ENCODE measurements at places on chromosomes 3 and 15. TPM values are rescaled to one million over a fixed set of nuclear protein-coding genes. Genes with fewer than 3 reads are reported as not detected.

The SLC30A4 gene
- 3.3 TPM for total RNA-seq

The KCNMB3 gene
- total RNA-seq = 1.9 TPM

The SPESP1 gene
- 1.8 TPM for total RNA-seq

The FMN1 gene
- 2.2 TPM for total RNA-seq

The CMSS1 gene
- 22.0 TPM for total RNA-seq

The IL12A gene
- total RNA-seq = 0.51 TPM

The IGSF11 gene
- total RNA-seq = 1.8 TPM

The GOLGA6D gene
- total RNA-seq = not detected

The LTF gene
- total RNA-seq = 5.4 TPM

The DUOXA1 gene
- 0.73 TPM for total RNA-seq

The SUSD5 gene
- total RNA-seq = 0.78 TPM

The WNT5A gene
- 0.92 TPM for total RNA-seq

The SH3GL3 gene
- not detected for total RNA-seq

The HESX1 gene
- total RNA-seq = 0.57 TPM

The ARHGAP11A gene
- total RNA-seq = 1.7 TPM
